ENCODE measurements at places on chromosomes 3 and 15. TPM values are rescaled to one million over a fixed set of nuclear protein-coding genes. Genes with fewer than 3 reads are reported as not detected.

GRCh38 chr3:192794216-192794615 lies 66.9 kb upstream of the FGF12 start:
- no peak for DNase-seq

DNA sequence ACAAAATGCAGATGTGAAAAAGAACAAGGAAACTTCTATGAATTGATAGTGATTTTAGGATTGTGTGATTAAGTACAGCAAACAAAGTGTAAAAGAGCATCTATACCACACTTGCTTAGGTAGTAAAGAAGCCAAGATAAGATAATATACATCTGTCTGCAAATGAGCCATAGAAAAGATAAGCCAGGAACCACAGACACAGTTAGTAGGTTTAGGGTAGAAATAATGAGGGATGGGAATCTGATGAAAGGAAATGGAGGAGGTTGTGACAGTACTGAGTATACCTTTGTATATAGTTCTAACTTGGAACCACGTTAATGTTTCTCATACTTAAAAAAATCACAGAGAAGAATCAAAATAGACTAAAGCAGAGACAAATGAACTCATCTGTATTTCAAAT lies 54.0 kb downstream of the TCF12 start:
- DNase-seq: no peak

DNA sequence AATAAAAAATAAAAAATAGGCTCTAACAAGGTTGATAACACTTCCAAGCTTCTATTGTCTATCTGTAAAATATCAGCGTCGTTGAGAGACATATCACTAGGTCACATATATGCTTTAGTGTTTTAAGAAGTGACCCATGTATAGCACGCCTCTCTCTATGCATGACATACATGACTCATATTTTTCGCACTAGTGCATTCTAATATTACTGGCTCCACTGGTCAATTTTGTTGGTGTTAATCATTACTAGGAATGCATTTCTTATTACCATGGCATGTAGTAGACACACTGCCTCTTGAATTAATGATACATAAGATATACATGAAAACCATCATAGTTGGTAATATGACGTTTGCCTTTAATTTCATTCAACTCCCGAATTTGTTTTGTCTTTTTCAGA lies 203.1 kb downstream of the CHL1 start:
- DNase-seq: no peak

GRCh38 chr3:126926684-126927400 lies 56.1 kb upstream of the PLXNA1 start:
- DNase-seq: no peak

DNA sequence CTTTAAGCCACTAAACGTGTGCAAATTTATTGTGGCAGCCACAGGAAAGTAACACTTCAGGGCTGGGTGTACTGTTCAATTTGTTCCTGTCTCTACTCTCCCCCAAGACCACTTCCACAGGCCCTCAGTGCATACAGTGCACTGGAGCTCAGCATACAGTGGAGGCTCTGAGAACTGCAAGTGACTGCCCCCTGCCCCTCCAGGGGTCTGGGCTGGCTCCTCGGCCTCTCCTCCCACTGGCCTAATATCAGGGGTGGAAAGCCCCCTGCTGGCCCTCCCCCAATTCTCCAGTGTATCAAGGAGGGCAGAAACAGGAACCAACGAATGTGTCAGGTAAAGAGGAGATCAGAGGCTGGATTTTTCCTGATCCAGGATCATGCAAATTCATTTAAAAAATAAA lies 19.9 kb upstream of the HEG1 start:
- no peak for DNase-seq

DNA sequence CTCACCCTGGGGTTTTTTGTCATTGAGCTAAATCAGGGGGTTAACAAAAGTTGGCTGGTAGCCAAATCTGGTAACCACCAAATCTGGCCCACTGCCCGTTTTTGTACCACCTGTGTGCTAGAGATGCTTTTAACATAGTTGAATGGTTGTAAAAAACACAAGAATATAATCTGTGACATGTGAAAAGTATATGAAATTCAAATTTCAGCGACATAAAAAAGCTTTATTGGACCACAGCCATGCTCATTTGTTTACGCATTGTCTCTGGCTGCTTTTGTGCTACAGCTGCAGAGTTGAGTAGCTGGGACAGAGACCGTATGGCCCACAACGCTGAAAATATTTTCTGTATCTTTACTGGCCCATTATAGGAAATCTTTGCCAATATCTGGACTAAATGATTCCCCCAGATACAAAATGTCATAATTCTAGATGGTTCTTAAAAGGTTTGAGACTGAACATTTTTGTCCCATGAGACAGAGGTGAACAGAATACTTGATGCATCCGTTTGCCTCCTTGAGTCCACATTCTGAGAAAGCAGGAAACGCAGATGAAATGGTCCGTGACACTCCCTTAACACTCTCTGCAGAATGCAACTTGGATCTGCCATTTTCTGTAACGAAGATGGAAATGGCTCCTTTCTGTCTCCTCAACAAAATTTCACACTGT lies 120.9 kb upstream of the PDZRN3 start:
- DNase-seq: no peak

DNA sequence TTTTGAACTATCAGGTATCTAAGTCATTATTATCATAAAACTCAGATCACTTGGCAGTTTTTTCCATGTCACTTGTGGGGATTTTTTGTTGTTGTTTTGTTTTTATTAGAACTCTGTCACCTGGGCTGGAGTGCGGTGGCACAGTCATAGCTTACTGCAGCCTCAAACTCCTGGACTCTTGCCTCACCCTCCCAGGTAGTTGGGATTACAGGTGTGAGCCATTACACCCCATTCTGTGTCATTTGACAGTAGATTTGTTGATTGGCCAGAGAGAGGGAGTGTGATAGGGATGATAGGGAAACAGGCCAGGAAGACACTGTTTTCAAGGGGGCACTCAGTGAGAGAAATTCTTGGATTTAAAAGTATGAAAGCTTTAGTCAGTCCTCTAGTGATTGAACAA lies 54.7 kb upstream of the SCAANT1 start:
- DNase-seq: no peak

- no peak for DNase-seq
Measured at GRCh38 chr3:36317915-36318314, 62.4 kb upstream of the STAC start.

DNA sequence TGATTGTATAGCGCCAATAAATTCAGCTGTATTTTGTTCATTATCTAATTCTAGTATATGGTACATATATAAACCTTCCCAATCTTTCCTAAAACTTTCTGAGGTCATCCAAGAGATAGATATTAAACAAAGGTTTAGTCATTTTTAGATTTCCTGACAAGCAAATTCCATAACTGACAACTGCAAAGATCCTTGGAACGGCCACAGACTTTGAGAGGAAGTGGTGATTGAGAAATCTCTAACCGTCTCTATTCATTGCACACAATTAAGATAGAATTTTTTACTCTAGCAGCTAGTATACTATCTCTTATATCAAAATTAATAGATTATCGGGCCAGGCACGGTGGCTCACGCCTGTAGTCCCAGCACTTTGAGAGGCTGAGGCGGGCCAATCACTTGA lies 4.7 kb downstream of the CSNK1G1 start:
- DNase-seq: no peak

- DNase-seq: no peak
Measured at GRCh38 chr3:171092467-171092911, 66.0 kb upstream of the SLC2A2 start.

DNA sequence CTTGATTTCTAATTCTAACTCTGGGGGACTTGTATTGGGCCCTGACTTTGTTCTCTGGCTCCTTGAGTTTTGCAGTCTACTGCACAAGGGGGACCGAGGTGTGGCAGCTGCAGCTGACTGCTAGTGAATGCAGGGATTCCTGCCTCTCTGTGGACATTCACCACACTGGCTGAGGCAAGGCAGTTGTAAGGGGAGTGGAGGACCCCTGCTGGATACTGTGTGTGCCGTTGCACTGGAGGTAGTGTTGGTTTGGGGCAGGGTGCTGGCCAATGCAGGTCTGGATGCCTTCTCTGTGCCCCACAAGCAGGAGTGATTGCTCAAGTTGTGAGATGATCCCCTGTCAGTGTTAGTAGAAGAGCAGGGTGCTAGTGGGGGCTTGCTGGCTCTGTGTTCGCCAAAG lies 626.1 kb downstream of the SQOR start:
- no peak for DNase-seq

GRCh38 chr15:100687582-100688141 lies 85.3 kb downstream of the ASB7 start:
- no peak for DNase-seq

GRCh38 chr3:156176048-156176447 lies 55.7 kb downstream of the KCNAB1 start:
- no peak for DNase-seq

DNA sequence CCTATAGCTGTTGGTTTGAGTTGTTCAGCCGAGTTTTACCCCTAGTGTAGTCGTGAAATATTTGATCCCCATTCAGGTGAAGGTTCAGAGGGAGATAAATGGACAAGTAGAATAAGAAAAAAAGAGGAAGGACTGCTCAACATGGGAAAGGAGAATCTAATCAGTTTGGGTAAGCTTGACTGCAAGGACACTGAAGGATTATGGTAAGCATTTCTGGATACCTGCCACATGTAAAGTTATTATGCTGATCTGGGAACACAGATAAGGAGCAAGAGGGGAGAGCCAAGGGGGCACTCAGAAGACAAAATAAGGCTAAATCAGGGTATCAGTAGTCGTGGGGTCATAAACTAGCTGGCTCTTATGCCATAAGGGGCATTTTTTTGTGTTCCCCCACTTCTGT lies 49.9 kb downstream of the TFG start:
- no peak for DNase-seq

- DNase-seq: no peak
Measured at GRCh38 chr3:99439892-99440291, 198.5 kb upstream of the COL8A1 start.

DNA sequence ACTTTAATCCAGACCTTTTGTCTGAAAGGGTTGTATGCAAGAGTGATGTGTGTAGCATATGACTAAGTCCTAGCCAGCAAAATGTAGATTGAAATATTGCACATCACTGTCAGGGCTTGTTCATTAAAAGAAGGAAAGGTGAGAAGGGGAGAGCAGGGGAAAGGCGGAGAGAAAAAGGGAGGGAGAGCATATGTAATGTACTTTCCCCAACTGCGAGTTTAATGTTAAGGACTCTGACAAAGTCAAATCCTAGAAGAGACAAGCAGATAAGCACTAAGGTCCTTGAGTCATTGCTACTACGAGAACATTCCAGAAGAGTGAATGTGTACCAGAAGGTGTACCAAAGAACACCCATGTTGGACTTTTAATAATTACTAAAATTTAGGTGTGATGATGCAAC lies 1336.7 kb downstream of the NSUN3 start:
- DNase-seq: no peak

DNA sequence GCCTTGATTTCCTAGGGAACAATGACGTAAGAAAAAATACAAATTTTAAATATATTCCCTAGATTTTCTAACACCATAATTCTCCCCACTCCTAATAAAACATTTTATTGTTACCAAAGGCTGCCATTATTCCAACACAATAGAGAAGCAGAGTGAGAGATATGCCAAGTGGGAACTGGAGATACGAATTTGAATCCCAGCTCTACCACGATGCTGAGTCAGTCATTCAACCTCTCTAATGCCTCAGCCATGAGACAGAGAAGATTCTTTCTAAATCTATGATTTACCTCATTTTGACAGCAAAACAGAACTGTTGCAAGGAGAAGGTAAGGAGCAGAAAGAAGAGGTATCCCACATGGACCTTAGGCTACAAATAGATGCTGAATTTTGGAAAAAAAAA lies 112.5 kb downstream of the IGF2BP2 start:
- DNase-seq: no peak

DNA sequence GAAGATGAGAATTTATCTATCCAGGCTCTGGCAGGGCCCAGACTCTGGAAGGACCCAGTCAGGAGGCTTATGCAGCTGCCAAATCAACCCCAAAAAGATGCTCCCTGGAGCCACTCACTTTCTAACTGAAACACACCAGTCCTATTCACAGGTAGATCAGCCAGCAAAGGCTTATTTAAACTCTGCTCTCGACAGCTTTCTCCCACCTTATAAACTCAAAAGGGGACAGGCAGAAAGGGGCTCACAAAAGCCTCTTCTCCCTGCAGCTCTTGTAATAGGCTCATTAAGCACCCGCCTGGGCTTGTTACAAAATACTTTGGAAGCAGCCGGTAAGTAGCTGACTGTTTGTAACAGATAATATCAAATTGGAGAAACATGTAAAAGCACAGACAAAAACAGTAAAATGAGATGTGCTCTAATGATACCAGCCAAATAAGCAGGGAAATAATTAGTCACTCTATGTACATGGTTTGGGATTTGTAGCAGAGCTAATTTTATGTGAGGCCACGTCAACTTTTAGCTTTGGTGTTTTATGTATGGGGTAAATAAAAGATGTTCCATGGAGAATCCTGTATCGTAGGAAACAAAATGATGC lies 213.8 kb downstream of the NR2F2 start:
- no peak for DNase-seq

DNA sequence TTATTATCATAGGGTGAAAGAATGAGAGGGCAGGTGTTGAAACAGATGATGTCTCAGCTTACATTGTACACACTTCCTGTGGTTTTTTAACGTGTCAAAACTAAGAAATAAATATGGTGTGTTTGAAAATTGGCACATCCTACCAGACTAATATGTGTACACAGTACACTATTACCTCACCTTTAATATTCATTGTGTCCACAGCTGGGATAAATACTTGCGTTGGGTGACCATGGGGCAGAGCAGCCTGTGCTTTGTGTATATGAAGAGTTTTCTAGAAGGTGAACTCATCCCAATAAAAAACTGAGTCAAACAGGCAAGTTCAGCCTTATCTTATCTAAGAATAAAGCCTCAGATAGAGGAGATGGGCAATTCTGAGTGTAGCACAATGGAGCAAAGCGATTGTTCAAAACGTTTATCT lies 17.3 kb downstream of the SUCNR1 start:
- DNase-seq: no peak

- DNase-seq: no peak
Measured at GRCh38 chr15:41490355-41490754, 3.3 kb upstream of the ITPKA start.

DNA sequence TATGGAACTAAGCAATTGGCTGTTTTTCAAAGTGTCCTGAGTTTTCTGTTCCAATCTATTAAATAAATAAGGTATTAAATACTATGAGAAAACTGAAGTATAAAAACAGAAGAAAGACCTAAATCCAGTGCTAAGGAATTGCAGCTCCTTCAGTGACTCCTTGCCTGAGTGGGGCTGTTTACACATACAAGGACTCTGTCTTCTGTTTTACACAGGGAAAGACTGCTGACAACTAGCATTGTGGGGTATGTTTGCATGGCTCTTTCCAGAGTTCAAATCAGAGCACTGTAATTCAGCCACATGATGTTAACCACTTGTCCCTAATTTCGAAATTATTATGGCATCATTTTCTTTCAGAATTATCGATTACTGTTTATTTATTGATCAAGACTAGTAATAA lies 31.3 kb upstream of the MEIS2 start:
- DNase-seq: no peak

- no peak for DNase-seq
Measured at GRCh38 chr3:36484386-36484785, 104.1 kb downstream of the STAC start.

GRCh38 chr3:123159926-123160635 lies 41.7 kb upstream of the SEC22A start:
- DNase-seq: no peak

CCDC9B gene
- 5.5 TPM for polyA plus RNA-seq

AHSG gene
- 0.72 TPM for polyA plus RNA-seq

ELL3 gene
- polyA plus RNA-seq: 2.9 TPM

CHMP2B gene
- polyA plus RNA-seq: 63.8 TPM

PTH1R gene
- polyA plus RNA-seq: 157 TPM

POC1A gene
- 7.9 TPM for polyA plus RNA-seq

DNAH1 gene
- polyA plus RNA-seq: 10.0 TPM

DNASE1L3 gene
- 3.7 TPM for polyA plus RNA-seq

TLR9 gene
- 0.27 TPM for polyA plus RNA-seq

LEKR1 gene
- 2.0 TPM for polyA plus RNA-seq

CLRN1 gene
- not detected for polyA plus RNA-seq

Data from right renal pelvis (tissue), 4 donors.